ENCODE measurements at places on chromosomes 2 and 18.

DNA sequence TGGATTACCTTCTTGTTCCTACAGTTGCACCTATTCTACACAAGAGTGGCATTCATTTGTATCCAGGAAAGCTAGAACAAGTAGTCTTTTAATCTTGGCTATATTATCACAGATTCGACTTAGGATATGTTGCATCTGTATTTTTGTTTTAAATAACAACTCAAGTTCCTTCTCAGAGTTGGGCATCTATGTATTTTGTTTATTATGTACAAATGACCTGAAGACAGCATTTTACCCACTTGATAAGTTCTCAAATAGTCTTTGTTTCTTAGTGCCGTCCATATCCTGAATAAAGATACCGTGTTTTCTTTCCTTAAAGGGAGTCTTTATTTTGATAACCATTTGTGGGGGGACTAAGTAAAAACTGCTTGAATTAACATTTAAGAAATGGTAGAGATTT, 2.9 kb downstream of the ITPRID2 start:
- DNase-seq, result no peak

- DNase-seq, result no peak
Measured at GRCh38 chr2:238947243-238947760, 99.4 kb downstream of the TWIST2 start.

- no peak for DNase-seq
Measured at GRCh38 chr2:216758256-216759155, 63.2 kb upstream of the IGFBP5 start.

GRCh38 chr2:10568736-10569432, 120.8 kb upstream of the ODC1 start:
- DNase-seq, result no peak

- no peak for DNase-seq
Measured at GRCh38 chr2:231012463-231012862, 16.5 kb downstream of the SPATA3 start.

GRCh38 chr18:49747876-49748275, 65.5 kb downstream of the ACAA2 start:
- DNase-seq, result no peak

DNA sequence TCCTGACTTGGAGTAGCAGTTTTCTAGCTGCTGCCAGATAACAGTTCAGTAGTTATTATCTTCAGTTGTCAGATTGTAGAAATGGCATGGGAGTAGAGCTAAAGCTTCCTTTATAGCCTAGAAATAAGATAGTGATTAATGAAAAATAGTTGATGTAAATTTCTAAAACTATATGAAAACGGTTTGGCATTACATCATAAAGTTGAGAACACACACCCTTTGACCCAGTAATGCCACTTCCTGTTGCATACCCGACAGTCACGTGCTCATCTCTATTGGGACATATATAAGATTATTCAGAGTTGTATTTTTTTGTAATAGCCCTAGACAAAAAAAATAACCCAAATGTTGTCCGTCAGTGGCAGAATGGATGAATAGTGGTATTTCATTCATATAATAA, 39.4 kb upstream of the ASB1 start:
- no peak for DNase-seq

GRCh38 chr18:12726774-12727550, 24.1 kb downstream of the PSMG2 start:
- DNase-seq, result peak; percentile 89

All from Ammon's horn (tissue), 1 donor.